Effector memory CD8-positive, alpha-beta T cell (primary cell): ENCODE measurements at places on chromosomes 11 and 22.

- no peak overlapping the region for H3K27ac ChIP-seq
- no peaks in the 10 kb centered on the region for H3K36me3 ChIP-seq
- DNase-seq, result no peak
- no peaks in the 10 kb centered on the region for H3K27me3 ChIP-seq
- no peak overlapping the region for H3K4me3 ChIP-seq
These were observed 182.3 kb upstream of the ANO3 start for GRCh38 chr11:26149585-26149984.

DNA sequence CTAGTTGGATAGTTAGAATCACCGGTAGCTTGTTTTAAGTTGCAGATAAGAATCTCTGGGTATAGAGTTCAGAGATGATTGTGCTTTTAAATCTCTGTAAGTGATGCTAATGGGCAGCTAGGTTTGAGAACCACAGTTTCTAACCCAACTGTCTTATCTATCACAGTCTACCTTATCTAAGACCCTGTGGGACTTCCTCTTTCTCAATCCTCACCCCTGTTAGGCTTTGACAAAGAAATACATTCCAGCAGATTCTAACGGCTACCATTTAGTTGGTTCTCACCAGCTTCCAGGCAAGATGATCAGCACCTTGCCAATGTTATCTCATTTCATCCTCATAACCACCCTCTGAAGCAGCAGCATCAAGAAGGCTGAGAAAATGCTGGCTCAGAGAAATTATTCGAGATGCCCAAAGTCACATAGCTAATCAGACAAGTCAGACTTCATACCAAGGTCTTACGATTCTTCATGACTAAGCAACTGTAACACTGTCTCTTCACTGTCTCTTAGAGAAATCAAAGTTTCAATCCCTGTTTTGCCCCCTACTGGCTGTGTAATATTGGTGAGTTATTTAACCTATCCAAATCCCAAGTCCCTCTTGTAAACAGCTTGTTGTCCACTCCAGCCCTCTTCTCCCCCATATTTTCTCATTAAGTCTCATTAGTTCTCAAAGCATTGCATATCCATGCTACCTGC is 192.4 kb upstream of the API5 start:
- no peaks in the 10 kb centered on the region for H3K27me3 ChIP-seq
- H3K4me3 ChIP-seq, result no peak overlapping the region
- no peak overlapping the region for H3K27ac ChIP-seq
- DNase-seq, result no peak
- H3K36me3 ChIP-seq, result no peaks in the 10 kb centered on the region

DNA sequence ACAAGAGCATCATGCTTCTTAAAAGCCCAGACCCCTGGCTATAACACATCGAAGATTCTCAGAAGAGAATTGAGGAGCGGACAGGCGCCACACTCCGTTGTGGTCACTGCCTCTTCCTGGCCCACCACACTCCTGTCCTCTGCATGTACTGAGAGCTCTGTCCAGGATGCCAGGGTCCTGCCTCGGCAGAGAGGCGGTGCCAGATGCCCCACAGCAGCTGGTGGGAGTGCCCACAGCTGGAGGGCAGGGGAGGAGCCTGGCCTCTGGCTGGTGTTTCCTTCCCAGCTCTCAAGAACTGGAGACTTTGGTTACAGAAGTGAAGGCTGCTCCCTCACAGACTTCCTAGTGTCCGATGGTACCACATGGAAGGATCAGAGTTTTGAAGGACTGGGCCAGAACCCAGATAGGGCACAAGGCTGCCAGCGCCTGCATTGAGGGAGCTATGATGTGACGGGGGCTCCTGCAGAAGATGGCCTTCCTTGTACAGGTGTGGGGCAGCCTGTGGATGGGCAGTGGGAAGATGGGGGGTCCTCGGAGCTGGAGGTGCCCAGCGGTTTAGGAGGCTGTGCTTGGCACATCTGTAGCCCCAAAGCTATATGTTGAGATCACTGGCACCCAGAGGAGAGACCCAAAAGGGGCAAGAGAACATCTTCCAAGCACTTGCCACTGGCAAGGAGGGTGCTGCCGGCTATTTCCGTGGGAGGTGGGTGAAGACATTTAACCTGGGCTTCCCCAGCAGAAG is 19.4 kb downstream of the RSPH14 start:
- H3K4me1 ChIP-seq, result peaks cover 14% of the 10 kb centered on the region
- no peaks in the 10 kb centered on the region for H3K36me3 ChIP-seq
- H3K4me3 ChIP-seq, result no peak overlapping the region
- H3K27ac ChIP-seq, result peak overlapping the region; percentile 80
- H3K27me3 ChIP-seq, result no peaks in the 10 kb centered on the region
- no peak for DNase-seq

- H3K4me1 ChIP-seq, result peaks cover 6% of the 10 kb centered on the region
- no peak for DNase-seq
- H3K27ac ChIP-seq, result no peak overlapping the region
- no peak overlapping the region for H3K4me3 ChIP-seq
- no peaks in the 10 kb centered on the region for H3K27me3 ChIP-seq
These were observed 18.3 kb downstream of the SBF2 start for GRCh38 chr11:10275714-10276113.

DNA sequence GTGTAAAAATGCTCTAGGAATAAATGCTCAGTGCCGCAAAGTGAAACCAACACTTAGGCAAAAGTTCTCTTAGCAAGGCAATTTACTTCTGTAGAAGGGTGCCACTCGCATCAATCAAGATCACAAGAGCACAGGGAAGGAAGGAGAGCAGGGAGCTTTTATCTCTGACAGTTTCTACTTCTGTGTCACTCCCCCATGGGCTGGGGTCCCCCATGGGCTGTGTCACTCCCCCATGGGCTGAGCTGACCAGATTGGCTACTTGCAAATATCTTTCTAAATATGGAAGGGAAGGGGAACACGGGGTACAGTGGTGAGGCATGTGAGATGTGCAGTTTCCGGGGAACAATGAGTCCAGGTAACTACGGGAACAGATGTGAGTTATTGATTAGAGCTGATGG is 397 bp downstream of the OR52N2 start:
- H3K4me1 ChIP-seq, result peaks cover 8% of the 10 kb centered on the region
- H3K36me3 ChIP-seq, result no peaks in the 10 kb centered on the region
- H3K27ac ChIP-seq, result peak overlapping the region; percentile 47
- no peak for DNase-seq
- peaks cover 43% of the 10 kb centered on the region for H3K27me3 ChIP-seq

DNA sequence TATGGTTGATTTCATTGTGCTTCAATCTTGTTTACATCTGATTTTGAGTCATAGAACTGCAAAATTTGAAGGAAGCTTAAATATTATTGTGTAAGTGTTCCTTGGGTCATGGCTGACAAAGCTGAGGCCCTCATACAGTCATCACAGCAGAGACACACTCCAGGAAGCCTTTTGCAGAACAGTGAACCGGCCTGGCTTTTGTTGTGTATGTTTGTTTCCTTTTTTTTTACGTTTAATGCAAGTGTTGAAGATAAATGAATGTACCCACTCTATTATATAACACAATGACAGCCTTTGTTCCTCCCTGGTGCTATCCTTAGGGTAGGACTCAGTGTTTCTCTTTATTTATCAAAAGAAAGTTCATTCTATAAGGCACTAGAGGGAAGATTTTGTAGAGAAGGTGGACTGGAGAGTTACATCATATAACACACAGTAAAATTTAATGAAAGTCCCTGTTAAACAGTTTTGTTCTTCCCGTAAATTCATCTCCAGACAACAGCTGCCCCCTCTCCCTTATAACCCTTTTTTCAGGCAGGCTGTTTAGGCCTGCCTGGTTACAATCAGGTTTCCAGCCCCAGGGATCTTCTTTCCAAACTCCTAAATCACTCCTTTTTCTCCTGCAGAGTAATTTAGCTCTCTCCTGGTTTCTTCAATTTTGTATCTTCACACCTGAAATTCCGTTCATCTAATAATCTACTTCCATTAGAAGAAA is 34.3 kb upstream of the CSTF3 start:
- no peaks in the 10 kb centered on the region for H3K36me3 ChIP-seq
- no peaks in the 10 kb centered on the region for H3K4me1 ChIP-seq
- H3K4me3 ChIP-seq, result no peak overlapping the region
- H3K27me3 ChIP-seq, result no peaks in the 10 kb centered on the region
